ENCODE measurements at places on chromosomes 3 and 15.

- no peak for DNase-seq
Observed at GRCh38 chr15:41655716-41656115, 4.5 kb upstream of the MGA start.

DNA sequence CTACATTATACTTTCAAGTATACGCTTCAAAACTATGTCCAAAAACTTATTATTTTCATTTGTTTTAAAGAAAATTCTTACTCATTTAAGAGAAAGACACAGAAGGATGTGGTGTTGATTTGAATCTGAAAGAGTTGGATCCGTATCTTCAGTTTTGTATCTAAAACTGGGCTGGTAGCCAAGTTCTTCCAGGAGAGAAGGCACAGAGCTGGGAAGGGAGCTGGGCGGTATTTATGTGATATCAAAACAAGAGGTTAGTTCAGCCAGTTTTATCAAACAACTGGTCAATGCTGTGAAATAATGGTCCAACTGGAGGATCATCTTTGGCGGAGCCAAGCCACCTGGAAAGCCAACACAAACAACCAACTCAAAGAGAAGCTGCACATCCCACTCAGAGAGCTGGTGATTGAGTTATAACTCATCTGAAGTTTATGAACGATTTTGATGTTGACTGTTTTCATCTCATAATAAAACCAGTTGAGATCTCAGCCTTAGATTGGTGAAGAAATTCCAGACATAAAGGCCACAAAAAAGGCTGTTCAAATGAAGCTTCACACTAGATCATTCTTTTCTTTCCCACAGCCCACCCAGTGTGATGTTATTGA, 489.6 kb upstream of the RASGRP1 start:
- DNase-seq: no peak

- DNase-seq: no peak
Observed at GRCh38 chr15:78411061-78411460, 27.0 kb upstream of the IREB2 start.

DNA sequence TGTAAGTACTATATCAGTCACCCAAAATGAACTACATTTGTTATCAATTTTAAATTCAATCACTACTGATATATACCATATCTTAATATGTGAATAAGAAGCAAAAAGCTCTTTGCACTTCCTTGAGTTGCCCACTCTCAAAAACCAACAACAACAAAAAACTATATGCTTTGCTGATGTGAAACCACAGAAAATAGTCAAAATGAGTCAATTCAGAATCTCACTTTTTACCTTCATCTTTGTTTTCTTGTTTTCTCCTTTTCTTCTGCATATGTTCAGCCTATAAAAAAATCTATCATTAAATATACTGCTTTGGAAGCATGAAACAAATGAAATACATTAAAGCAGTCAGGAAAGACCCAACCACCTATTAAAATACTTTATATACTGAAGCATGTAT, 80.7 kb downstream of the UBR1 start:
- DNase-seq: no peak

DNA sequence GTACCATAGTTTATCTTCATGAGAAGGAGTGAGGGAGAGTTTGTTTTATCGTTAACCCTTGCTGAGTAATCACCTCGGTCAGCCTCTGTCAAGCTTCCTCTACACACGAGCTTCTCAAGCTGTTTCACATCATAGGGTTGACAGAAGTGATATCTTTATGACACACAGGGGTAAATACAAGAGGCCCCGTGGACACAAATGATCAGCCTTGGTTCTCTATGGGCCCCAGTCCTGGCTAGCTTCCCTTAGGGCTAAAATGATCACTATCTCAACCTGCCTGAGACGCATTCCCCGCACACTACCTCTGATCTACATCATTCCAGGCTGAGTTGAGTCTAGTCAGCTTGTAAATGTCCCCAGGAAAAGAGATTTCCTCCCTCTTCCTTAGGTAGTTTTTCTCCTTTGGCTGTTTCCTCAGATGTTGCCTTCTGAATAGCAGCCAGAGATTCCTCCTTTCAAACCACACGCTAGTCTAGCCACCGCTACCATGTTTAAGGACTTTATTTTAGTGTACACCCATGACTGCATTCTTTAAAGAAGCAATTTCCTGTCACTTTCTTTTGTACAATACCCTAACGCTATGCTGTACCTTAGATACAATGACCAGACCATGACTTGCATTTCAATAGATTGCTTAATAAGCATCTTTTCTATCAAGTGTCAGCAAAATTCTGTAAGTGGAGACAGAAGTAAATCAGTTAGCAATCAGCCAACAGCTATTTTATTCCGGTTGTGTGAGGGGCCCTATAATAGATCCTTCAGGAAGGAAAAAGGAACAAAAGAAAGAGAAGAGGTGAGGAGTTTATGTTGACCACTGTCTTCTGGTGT, 35.1 kb upstream of the PPARG start:
- no peak for DNase-seq

DNA sequence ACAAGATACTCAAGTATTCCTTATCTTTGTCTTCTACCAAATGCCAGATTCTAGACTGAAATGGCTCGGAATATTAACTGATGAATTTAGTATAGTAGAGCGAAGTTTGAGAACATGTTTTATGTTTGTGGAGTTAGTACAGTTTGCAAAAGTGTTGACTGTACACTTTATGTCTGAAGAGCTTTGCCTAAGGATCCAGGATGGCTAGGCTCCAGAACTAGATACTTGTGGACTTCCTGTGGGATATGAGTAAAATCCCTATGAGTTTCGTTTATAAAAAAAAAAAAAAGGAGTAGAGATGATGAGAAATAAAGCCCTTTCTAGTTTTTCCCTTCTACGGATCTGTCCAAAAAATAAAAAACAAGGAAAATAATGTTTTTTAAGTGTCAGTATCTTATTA, 96.7 kb downstream of the TP63 start:
- peak; percentile 12 for DNase-seq

GRCh38 chr15:75200765-75201615, 692 bp upstream of the C15orf39 start:
- no peak for DNase-seq

DNA sequence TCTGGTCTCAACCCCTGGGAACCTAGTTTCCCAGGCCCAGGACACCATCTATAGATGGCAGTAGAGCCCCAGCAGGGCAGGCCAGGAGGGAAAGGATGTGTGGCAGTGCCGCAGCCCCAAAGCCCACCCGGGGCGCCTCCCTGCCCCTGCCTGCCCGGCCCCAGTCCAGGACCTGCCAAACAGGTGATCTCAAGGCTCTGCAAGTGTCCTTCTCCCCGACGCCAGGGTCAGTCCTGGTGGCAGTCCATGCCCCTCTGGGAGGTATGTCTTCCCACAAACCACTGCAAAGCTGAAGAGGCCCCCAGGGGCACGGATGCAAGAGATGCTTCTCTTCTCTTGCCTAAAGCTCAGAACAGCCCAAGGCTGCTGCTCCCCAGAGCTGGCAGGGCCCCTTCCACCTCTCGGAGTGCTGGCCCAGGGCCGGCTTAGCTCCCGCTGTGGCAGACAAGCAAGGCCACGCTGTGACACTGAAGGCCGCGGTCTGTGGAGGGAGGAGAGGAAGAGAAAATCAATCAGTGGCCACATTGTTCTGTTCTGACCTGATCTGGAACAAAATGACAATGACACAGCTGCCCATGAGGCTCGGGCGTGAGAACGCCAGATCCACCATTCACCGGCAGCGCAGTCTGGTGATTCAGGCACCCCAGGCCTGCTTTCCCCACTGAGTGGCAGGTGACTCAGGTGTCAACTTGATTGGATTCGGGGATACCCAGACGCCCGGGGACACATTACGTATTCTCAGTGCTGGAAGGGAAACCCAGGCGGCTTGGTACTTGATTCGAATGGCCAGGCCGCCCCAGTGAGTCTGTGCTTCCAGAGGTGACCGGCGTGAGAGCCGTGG, 34.0 kb downstream of the KLHL25 start:
- DNase-seq: no peak

GRCh38 chr15:69979262-69979661, 118.5 kb downstream of the TLE3 start:
- no peak for DNase-seq

- DNase-seq: no peak
Observed at GRCh38 chr15:73796331-73796831, 43.2 kb upstream of the INSYN1 start.

GRCh38 chr15:75114327-75114726, 87.4 kb upstream of the C15orf39 start:
- DNase-seq: no peak

DNA sequence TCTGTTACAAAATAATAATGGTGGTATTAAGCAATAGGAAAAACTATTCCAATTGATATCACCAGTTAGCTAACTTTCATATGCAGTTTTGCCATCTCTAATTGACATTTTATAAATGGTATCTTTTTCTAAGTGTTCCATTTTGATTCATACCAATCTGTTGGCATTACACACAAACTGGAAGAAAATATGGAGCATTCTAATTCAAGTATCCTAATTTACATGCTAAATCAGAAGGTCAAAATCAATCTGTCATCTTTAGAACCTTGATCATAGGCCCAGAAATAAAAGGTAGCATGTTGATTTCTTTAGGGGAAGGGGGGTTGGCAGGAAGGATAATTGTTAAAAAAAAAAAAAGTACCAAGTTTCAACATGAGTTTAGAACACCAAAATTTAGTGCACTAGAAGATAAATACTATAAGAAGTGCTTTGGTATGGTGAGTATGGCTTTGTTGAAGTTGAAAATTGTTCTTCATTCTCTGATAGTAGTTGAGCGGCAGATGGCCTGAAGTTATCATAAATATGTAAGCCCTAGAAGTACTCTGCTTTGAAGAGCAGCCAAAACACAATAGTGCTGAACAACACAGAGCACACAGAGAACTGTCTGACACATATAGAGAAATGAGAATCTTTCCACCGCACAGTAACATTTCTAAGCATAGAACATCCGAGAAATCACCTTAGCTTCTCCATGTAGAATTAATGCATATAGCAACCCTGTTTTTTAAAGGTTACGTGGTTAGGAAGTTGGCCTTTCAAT, 130.1 kb downstream of the TAFA4 start:
- no peak for DNase-seq

DNA sequence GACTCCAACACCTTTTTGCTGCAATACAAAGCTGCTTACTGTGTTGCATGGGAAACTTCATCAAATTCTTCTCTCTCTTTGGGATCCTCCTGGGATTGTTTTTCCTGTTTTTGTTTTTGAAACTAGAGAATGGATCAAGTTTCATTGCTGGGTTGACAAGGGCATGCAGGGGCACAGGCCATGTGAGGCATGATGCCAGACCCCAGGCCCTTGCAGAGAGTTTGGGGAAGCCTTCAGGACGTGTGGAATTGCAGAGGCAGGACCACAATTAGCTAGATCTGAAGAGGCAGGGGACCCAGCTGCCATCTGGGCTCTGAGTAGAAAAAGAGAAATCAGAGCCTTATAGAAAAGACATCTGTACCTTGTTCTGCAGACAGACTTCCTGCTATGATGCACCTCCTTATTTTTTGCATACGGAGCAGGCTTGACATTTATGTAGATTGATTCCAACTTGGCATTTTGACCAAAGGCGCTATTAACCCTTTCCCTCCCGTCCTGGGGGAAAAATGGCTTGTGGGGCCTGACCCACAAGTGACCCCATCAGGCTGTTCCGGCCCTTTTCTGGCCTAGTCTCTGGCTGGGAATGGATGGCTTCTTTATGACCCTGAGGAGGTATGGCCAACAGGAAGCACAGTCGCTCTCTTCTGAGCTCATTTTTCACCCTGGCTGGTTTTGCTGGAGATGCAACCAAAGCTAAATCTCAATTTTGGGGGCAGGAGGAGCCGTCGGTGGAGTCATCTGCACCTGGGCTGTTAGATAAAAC, 44.3 kb upstream of the CHRNB4 start:
- DNase-seq: no peak

DNA sequence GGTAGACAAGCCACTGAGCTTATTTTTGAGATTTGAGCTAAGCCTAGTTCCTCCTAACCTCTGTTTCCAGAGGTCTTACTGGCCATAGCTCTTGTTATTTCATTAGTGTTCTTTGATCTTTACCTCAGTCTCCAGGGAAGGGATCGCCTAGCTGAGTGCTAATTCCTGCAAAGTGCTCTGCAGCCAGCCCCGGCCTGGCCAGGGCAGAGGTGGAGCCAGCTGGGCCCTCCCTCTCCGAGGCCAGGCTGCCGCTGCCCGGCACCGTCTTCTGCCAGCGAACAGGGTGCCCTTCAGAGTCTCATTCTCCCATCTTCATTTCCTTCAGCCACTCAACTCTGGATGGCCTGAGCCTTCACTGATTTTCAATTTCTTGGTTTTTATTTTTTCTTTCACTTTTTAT, 19.7 kb downstream of the FAN1 start:
- DNase-seq: no peak

DNA sequence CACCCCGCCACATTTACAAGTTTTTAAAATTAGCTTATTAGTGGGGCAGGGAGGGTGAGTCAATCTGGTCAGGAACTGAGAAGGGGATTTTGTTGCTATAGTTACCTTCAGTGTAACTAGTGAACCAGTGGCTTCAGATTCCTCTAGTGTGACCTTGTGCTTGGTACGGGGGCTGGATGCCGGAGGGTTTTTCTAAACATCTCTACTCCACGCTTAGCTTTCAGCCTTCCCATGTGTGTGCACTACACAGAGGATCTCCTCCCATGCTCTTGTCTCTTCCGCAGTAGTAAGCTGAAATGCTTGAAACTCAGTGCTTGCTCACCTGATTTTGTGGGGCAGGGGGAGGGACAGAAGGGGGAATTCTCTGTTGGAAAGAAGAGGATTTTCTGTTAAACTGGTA, 67.9 kb upstream of the AKAP13 start:
- no peak for DNase-seq

DNA sequence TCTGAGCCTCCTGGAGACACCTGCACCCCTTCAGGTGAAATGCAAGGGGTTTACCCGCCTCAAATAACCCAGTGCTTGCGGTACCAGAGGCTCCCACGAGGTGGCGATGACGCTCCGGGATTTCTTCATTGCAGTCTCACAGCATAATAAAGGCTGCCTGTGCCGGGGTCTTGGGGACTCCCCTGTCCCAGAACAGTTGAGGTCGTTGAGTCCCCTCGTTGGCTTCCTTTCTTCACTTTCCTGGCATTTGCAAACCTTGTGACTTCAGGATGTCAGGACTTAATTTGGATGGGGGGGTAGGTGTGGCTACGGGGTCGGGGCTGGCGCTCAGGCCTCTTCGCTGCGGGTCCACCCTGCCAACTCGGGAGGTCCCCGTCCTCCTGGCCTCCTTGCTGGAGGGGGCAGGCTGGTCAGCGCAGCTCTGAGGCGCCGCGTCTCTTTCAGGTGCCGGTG, 1.3 kb downstream of the GNAT1 start:
- DNase-seq: no peak

DNA sequence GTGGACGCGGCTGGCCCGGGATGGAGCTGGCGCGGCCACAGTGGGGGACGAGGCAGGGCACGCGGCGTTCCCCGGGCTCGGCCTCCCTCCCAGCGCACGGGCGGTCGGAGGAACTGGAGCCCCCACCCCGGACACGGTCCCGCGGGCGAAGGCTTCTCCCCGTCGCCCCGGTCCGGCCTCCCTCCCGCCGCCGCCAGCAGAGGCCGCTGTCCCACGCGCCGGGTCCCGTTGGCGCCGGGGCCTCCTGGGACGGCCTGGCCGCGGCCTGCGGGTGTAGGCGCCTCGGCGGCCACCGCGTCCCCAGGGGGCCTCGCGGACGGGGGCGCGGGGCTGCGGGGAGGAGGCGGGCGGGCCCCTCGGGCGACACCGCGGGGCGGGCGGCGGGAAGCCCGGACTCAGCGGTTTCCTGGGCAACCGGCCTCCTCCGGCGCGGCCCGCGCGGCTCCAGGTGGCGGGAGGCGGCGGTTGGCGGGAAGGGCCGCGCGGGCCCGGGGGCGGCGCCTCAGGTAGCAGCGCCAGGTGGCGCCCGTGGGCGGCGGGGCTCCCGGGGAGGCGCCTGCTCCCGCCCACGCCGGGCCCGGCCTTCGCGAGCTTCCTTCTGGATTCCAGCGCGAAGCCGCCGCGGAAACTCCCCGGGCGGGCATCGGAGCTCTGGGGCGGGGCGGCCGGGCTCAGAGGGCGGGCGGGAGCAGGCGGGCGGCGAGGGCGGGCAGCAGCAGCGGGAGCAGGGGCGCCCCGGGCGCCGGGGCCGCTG, 26.7 kb downstream of the MELTF start:
- DNase-seq: peak; percentile 53

Measured in amniotic stem cell (primary cell).